ENCODE measurements at places on chromosomes 12 and 14.

GRCh38 chr14:104385111-104385510 is 194.5 kb upstream of the C14orf180 start:
- DNase-seq, result no peak

GRCh38 chr12:52845946-52846345 is 2.8 kb downstream of the KRT78 start:
- DNase-seq, result no peak

DNA sequence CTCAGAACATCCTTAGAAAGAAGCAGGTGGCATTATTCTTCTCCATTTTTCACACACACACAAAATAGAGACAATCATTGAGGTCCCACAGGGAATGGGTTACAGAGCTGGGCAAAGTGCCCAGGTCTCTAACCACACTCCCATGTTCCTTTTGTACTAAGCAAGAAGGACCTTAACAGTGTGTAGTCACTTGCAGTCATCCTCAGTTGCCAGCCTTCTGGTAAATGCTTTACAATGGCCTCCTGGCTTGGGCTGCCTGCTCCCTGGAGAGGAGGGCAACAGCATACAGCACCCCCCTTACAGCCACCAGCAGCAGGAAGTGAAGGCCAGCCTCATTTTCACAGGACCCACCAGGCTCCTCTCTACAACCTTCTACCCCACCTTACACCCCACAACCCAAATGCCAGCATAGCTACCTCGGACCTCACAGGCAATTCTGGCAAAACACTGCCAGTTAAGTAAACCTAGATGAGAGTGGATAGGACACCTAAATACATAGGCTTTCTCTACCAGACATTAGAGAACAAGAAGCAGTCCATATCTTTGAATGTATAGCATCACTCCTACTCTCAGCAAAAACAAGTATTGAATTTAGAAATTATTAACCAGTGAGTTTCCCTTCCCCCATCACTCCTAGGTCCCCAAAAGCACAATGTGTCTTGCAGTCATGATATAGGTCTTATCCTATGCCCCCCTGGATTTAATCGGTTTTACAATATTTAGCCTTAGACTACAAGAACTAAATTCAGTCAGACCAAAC is 88.1 kb downstream of the PPP2R5E start:
- no peak for DNase-seq

DNA sequence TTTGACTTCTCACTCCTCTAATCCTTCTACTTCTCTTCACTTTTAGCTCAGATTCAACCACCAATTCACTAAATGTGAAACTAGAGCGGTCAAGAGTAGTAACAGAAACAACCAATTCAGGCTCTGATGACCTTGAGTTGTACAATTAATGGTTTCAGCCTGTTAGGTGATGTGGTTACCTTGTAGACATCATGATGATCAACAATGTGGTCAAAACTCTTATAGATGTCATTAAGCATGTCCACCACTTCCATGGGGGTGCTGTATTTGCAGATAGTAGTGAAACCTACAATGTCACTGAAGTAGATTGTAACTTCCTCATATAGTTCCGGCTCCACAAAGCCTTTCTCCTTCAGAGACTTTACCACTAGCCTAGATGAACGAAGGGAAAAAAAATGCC is 54.1 kb upstream of the PLBD1 start:
- DNase-seq, result no peak

DNA sequence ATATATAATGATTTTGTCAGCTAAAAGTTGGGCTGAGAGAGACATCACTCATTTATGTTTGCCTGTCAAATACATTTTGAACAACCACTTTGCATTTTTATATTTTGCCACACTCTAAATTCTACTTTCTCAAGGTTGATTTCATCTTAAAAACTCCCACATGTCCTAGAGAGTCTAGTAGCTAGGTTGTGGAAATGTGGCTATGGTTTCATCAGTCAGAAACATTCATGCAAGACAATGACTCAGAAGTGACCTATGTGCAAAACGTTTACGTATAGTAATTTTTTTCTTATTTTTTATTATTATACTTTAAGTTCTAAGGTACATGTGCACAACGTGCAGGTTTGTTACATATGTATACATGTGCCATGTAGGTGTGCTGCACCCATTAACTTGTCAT is 27.4 kb upstream of the PRKD1 start:
- no peak for DNase-seq
